DMS79 treated with DMSO at 0.1 percent for 48 hours (cell line): ENCODE measurements at places on chromosomes 2 and 18.

DNA sequence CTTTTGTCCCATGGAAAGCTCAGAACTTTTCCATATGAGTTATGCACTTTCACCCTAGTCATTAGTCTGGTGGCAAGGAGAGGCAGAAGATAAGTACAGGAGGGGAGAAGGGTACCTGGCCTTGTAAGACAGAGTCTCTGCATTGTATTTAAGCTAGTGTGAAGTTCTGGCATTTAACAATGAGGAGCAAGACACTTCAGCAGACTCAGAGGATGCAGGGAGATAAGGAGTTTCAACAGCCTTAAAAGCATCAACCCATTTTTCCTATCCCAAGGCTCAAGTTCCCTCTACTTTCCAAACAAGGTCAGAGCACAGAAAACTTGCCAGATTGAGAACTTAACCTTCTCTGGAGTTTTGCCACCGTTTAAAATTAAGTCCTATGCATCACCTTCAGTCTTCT is 348.2 kb upstream of the VRK2 start:
- DNase-seq, result no peak

GRCh38 chr2:9705196-9705595 is 74.4 kb upstream of the YWHAQ start:
- DNase-seq, result no peak

DNA sequence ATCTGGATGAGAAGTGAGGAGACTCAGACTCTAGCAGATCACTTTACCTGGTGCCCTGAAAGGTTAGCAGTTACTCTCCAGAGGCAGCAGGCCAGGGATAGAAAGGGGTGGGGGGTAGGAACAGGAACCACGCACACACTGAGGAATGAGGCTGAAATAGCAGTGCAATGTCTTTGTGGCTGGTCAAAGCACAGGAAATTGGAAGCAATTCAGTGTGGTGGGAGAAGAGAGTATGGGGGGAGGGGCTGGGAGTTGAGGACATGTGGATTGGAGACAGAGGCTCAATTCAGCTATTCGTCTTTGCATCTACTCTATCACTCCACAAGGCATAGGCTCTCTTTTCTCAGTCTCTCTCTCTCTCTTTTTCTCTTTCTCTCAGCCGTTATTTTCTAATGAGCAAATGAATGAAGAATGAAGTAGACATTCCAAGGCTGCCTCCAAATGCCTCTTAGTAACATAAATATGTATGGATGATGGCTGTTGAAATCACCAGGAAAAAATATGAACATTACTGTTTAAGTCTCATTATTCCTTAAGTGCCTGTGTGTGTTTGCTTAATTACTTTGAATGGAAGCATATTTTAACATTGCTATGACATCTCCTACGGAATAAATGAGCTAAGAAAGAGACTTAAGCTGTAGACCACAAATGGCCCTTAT is 979.4 kb downstream of the TSN start:
- DNase-seq, result no peak

GRCh38 chr2:111127351-111127750 is 6.6 kb downstream of the BCL2L11 start:
- DNase-seq, result peak; percentile 27

- no peak for DNase-seq
These were observed 86.1 kb downstream of the GBX2 start for GRCh38 chr2:236082061-236082460.

DNA sequence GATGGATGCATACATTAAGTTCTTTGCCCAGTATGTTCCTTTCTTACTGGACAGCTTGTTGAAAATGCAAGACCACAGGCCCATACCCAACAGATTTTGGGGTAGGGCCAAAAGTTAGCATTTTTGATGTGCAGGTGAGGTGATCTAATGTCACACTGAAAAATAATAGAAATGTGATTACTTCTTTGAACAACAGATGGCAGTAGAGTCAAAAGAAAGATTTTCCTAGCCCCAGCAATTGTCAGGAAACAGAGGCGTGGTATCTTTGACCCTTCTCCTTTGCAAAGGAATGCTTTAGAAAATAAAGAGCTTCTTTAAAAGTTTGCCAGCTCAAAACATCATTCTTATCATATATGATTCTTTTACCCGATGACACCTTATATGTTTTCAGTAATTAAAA is 343.6 kb upstream of the SYT4 start:
- DNase-seq, result peak; percentile 35

DNA sequence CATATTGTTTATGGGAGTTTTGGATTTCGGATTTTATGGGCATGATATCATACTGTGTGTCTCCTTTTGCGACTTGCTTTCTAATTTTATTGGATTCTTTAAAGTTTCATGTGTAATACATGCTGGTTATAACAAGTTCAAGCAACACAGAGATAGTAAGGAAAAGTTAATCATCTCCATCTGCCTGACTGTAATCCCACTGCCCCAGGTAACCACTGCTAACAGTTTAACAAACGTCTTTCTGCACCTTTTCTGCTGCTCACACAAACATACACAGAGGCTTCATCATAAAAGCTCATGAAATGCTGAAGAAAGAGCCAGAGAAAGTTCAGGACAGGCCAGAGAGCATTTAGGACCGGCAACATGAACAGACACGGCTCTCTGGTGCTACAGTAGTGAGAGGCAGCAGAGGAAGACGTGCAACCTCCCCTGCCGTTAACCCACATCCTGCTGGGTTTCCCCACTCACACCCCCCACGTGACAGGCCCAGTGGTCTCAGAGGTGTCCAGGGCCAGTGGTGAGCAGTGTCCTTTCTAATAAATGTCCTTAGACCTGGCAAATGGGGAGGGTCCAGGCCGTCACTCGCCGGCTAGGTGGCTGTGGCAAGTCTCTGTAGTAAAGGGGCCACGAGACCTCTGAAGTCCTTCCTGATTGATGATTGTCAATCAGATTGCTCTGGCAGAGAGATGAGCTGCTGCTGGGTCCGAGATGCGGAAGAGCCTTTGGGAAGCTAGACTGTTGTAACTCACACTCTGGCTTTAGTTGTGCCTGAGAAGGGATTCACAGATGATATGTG is 43.0 kb upstream of the SLC1A4 start:
- DNase-seq, result no peak

DNA sequence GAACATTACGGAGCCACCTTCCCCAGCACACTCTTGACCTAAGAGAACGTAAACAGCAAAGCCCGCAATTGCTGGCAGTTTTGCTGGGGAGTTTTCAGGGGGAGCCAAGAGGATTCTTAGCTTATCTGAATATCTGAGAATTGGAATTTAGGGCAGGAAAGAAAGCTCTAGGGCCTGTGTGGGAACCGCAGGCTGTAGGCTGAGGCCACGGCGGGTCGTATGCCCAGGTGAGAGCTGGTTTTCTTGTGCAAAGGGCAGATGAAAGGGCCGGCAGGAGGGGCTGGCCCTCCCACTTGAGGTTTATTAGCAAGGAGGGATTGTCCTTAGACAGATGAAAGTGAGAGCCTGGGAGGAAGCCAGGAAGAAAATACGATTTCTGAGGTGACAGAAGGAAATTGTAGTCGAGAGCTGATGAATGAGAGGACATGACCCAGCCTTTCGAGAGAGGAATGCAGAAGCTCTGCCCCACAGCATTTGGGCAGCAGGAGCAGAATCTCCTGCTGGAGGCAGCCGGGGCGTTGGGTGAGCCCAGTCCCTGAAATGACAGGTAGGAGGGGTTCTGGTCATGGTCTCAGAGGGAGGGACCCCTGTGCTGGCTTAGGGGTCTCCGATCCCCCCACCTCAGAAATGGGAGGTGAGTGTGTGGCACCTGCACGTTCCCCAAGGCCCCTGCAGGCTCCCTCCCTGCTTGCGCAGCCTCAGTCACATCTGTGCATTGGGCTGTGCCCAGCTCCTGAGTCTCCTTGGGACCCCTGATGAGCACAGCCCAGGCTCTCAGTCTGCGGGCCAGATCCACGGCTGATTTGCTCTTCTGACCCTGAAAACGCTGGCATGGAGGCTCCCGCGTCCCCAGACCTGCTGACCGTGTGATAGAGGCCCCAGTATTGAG is 61.1 kb downstream of the CABLES1 start:
- peak; percentile 58 for DNase-seq

GRCh38 chr2:175418224-175418835 is 236.8 kb upstream of the ATP5MC3 start:
- DNase-seq, result no peak

- no peak for DNase-seq
These were observed 199.2 kb downstream of the PTPRM start for GRCh38 chr18:7766346-7766745.

GRCh38 chr2:10903861-10904210 is 7.9 kb upstream of the KCNF1 start:
- DNase-seq, result no peak

DNA sequence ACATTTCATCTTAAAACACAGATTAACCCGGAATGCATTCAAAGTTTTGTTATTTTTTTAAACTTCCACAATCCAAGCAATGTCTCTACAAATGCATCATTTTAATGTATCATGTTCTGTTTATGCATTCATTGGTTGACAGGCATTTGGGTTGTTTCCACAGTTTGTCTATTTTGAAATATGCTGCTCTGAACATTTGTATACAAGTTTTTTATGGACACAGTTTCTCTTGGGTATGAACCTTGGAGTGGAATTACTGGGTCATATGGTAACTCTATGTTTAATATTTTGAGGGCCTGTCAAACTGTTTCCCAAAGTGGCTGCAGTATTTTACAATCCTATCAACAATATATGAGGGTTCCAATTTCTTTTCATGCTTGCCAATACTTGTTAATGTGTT is 57.3 kb downstream of the GULP1 start:
- DNase-seq, result no peak

GRCh38 chr2:62187246-62187645 is 8.7 kb upstream of the B3GNT2 start:
- DNase-seq, result no peak

DNA sequence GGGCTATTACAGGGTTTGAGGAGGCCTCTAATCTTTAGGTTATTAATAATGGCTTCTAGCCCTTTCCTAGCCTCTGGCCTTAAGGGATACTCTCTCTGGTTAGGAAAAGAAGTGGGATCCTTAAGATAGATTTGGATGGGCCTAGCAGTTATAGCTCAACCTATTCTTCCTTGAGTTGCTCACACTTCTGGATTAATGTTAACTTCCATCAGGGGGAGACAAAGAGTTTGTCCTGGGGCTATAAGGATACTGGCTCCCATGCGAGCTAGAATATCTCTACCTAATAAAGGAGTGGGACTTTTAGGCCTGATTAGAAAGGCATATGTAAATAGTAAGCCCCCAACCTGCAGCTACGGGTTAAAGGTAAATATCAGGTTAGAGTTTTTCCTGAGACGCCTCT is 14.3 kb upstream of the PTH2R start:
- no peak for DNase-seq

DNA sequence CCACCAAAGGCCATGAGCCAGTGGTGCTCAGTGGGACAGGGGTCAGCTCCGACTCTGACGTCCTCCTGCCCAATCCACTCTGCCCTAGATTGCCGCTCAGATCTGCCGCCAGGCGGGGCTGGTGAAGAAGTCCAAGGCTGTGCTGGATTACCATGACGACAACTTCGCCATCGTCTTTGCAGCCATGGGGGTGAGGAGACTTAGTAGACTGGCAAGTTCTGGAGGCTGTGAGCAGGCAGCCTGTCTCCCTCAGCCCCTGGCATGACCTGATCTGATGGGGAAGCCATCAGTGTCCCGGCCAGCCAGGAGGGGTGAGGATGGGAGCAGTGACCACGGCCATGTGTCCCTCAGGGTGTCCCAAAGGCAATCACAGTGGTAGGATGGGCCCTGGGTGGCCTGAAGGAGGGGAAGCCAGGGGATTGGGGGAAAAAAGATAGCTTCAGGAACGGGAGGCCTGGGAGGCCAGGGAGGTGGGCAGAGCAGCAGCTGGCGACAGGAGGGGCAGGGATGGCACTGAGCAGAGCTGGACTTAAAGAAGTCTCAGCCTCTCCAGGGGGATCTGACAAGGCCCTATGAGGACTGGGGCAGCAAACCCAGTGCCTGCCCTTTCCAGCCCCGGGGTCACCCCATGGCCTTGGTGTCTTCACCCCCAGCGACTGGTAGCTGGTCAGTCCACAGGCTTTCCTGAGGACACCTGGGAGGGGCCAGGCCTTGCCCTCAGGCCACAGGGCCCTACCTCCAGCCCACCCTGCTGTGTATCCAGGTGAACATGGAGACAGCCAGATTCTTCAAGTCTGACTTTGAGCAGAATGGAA is 17.4 kb upstream of the ANKRD53 start:
- DNase-seq, result no peak

GRCh38 chr2:42930025-42930581 is 137.7 kb upstream of the HAAO start:
- DNase-seq, result peak; percentile 13

DNA sequence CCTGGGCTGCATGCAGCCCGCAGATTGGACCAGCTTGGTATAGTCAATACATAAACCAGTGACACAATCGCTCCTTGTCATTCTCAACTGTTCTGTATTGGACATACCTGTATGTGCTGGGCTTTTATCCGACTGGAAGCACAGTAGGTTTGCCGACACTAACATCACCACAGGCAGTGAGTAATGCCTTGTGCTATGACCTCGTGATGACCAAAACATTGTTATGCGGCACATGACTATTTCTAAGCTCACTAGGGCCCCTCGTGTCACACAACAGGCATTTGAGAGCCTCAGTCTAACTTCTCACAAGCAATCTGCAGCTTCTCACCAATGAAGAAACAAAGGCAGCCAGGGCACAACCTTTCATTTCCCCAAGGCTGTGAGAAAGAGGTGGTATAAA is 320.8 kb downstream of the AFF3 start:
- no peak for DNase-seq

DNA sequence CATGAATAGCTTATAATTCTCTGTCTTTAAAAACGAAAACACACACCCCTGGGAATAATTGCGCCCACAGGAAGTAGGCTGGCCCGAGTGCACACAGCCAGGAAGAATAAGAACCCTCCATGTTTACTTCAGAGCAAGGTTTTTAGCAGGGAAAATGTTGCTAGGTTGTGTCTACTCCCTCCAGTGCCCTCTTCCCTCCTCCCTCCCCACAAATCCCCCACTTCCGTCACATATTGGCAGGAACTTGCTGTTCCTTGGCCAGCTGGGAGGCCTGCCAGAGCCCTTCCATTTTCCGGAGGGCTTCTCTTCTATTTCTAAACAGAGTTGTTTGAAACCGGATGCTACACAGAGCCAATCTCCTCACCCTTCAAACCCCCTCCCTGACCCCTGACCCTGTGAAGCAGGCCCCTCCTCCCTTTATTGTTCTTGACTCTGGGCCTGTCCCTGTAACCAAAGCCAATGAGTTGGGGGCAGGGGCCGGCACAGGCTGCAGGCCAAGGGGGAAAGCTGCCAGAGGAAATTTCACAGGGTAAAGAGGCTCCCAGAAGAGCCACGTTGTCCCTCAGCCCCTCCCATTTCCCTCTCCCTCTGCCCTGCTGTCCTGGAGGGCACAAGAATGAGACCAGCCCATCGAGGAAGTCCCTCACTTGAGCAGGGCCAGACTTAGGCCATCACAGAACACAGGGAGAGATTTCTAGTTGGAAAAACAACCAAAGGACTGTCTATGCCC is 49.8 kb upstream of the LGALSL start:
- DNase-seq, result peak; percentile 87

GRCh38 chr18:68940039-68940438 is 142.2 kb downstream of the CCDC102B start:
- no peak for DNase-seq
